Adrenal gland (tissue), 19 donors: ENCODE measurements at places on chromosomes 16 and 17. TPM values are rescaled to one million over a fixed set of nuclear protein-coding genes. Genes with fewer than 3 reads are reported as not detected.

Gene WNT3
- 1.0 TPM for polyA plus RNA-seq

Gene TMEM114
- polyA plus RNA-seq = 1.1 TPM

Gene MT4
- not detected for polyA plus RNA-seq

Gene KRTAP3-2
- not detected for polyA plus RNA-seq

Gene ABCA8
- polyA plus RNA-seq = 47.4 TPM

Gene CD300LF
- polyA plus RNA-seq = 6.3 TPM

Gene DNASE1L2
- polyA plus RNA-seq = 2.2 TPM
